ENCODE measurements at places on chromosomes 7 and 10. TPM values are rescaled to one million over a fixed set of nuclear protein-coding genes. Genes with fewer than 3 reads are reported as not detected.
A peak's percentile ranks its signal among the peaks of the same experiment; 100 is the strongest.

DNA sequence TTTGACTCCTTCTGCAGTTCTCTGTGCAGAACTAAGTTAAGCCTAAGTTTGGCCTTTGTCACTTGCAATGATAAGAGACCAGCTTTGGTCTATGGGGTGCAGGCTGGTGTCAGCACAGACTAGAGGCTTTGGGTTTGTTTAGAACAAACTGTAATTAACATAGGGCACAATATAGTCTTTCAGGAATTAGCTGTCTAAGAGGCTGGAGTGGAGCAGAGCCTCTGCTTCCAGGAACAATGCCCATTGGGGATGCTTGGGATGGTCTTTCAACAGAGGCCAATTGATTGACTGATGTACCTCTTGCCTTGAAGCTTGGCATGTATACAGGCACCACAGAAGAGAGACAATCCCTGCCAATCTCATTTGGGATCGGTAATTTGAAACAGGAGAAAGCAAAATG is 4.7 kb downstream of the SUFU start:
- no peak for DNase-seq

LRRC4 gene
- total RNA-seq = 0.50 TPM

- no peak for DNase-seq
Measured at GRCh38 chr10:131652438-131653139, 248.2 kb upstream of the PPP2R2D start.

DNA sequence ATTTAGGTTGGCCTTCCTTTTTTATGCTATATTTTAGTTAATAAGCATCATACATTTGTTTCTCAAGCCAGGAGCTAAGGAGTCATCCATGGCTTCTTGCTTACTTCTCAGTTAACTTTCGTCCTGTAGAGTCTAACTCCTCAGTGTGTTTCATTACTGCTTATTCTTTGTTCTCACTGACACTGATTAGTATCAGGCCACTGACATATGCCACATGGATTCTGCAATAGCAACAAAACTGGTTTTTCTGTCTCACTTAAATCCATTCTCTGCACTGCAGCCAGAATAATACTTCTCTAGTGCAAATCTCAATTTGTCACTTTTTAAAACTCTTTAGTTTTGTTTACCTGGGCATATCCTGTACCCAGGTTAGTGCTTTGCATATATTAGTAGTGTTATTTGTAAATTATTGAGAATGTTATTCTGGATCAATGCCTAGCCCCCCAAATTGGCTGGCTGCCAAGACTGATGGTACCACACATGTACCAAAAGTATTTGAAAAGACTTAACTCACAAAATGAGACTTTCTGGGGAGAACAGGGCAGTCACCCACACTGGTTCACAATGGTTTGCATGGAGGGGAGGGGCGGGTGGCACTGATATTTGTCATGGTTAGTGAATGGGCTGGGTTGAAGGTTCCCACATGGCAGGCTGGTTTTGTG is 79.1 kb downstream of the CCSER2 start:
- no peak for DNase-seq

DNA sequence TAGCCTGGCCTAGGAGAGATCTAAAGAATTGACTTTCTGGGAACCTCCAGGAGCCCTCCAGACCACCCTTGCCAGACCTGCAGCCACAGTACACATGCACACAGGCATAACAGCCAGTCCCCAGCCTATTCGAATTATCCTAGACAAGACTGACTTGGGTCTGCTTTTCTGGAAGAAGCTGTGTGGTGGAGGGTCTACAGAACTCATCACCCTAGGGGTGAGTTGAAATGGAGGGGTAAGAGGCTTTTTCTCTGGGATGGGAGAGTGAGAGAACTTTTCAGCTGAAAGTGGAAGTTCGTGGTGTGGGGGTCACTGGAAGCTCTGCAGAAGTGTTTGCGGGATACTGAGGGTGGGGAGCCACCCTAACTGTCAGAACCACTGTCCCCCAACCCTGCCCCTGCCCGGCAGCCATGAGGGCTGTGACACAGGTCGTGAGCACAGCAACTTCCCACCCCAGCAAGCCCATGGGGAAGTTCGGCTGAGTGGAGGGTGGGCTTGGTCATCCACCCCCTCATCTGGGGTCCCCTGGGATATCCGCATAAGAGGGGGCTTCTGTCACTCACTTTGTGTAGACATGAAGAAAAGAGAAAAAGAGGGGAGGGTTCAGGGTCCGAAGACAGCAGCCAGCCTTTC is 7.8 kb downstream of the TLX1 start:
- no peak for DNase-seq

- DNase-seq = no peak
Measured at GRCh38 chr10:21495002-21495751, 30.3 kb downstream of the SKIDA1 start.

- DNase-seq = peak; percentile 95
Measured at GRCh38 chr10:13614530-13615332, 28.0 kb downstream of the PRPF18 start.

DNA sequence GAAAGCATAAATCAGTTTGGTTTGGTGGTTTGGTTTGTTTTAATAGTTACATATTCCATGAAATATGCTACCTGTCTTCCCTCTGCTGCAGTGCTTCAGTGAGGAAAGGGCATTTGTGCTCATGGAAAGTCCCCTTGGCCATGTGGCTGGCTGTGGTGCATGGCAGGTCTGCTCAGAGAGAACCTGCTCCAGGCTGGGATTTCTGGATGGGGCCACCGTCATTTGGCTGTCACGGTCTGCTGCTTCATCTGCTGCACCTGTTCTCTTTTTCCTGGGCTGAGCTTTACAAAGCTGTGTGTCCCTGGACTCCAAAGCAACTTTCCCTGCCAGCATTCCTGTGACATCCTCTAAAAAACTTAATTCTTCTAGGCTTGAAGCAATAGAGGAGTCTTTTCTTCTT is 8.9 kb downstream of the CDK14 start:
- DNase-seq = no peak

GRCh38 chr7:1386623-1387220 is 72.5 kb downstream of the MICALL2 start:
- DNase-seq = no peak

DNA sequence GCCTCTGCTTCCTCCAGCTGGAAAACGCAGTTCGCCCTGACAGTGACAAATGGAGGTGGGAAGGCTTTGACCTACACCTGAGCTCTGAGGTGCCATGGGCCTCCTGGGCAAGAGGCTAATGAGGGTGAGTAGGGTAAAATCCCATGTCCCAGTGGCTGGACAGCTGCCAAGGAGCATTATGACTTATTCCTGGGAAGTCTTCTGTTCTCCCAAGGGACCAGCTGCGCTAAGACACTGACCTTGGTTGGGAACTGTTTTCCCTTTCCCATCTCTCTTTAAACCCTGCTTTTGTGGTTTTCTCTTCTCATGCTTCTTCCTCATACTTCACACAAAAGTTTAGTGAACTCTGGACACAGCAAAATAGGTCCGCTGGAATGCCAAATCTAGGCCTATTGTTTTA is 72.6 kb downstream of the COPG2 start:
- peak; percentile 8 for DNase-seq

GRCh38 chr10:79133416-79133815 is 64.7 kb downstream of the ZMIZ1 start:
- DNase-seq = no peak

BLVRA gene
- 138 TPM for total RNA-seq

DNA sequence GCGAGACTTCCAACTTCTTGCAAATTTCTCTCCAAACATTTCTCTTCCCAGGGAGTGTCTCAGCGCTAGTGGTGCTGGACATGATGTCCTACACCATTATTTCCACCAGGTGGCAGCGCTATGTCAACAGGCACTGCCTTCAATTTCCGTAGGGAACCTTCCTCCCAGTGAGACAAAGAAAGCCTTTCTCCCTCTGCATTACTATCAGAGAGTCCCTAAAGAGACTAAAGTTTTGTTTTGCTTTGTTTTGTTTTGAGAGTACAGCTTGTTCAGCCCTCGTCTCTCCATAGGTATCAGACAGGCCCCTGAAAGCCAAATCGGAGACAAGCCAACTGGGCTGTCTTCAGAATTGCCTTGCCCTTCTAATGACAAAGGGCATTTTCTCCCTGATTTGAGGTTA is 44.2 kb upstream of the GGCT start:
- DNase-seq = peak; percentile 83

DNA sequence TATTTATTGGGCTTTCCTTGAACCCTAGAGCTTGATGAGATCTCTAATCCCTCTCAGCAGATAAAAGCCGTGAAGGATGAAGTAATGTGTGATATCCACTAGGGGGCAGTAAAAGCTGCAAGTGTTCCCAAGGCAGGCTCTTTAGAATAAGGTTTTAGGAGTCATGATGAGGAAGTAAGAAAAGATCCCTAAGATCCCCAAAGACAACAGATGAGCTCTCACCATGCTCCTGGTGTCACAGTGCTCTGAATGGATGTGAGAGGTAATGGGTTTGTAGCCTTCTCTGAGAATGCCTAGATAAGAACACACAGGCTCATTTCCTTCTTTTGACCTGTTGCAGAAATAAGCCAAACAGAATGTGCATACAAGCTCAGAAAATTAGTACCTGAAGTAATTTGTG is 70.4 kb upstream of the ITPRID1 start:
- peak; percentile 48 for DNase-seq

Data from A172 (cell line).